Mammary epithelial cell (primary cell): ENCODE measurements at places on chromosomes 6 and 20. TPM values are rescaled to one million over a fixed set of nuclear protein-coding genes. Genes with fewer than 3 reads are reported as not detected.

GRCh38 chr6:53828215-53828614, 33.4 kb downstream of the LRRC1 start:
- DNase-seq, result no peak

DNA sequence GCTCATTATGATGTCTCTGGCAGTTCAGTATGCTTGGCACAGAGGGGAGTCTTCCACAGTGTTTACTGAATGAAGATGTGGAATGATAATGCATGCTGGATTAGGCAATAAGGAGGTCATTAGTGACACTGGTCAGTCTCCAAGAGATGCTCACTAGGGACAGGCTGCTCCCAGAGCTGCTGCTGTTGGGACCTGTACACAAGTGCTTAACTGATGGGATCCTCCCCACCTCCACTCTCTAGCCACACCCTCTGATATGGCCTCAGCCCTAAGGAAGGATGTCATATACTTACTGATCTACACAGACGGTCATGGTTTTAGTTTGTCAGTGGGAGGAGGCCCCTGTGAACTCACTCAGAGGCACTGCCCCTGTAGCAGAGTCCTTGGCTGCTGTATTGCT, 73.4 kb downstream of the MYB start:
- no peak for DNase-seq

NMBR gene
- not detected for total RNA-seq

TMEM217 gene
- 1.7 and 2.7 TPM in 2 replicates for total RNA-seq
